ENCODE measurements at places on chromosomes 7 and 10. TPM values are rescaled to one million over a fixed set of nuclear protein-coding genes. Genes with fewer than 3 reads are reported as not detected.

Gene CCDC172
- total RNA-seq = not detected

Gene IRF5
- 28.6 TPM for total RNA-seq

Gene DNAJC12
- 4.1 TPM for total RNA-seq

Gene RBAK
- 11.7 TPM for total RNA-seq

- peaks cover 5% of the 10 kb centered on the region for H3K4me1 ChIP-seq
- H3K36me3 ChIP-seq = no peaks in the 10 kb centered on the region
- DNase-seq = no peak
- peaks cover 24% of the 10 kb centered on the region for H3K27me3 ChIP-seq
- no peak overlapping the region for H3K27ac ChIP-seq
- H3K4me3 ChIP-seq = no peak overlapping the region
Measured at GRCh38 chr7:140667476-140667875, 5.3 kb upstream of the ADCK2 start.

DNA sequence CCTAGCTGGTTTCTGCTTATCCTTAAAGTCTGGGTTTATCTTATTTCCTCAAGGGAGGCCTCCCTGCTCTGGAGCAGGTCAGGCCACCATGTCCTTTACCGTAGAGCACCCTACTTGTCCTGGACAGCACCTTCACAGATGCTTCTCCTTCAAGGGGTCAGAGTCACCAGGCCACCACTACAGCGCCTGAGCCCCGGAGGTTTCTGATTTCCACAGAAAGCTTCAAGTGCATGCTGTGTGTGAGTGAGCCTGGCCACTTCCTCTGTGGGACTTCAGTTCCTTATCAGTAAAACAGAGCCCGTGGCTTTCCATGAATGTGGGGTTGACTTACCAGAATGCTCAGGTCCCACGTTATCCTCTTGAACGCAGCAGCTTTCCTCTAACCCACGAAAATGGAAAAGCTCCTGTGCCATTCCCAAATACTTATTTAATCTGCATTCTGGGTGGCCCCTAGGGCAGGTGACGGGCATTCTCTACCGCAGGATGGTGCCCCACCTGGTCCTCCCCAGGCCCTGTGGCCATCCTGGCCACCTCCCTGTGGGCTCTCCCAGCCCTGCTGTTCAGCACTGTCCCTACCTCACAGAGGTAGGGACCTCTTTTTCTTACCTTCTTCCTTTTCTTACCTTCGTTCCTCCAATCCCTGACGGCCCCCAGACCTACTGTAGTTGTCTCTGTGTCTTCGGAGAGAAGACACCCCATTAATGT lies 1.4 kb upstream of the DOCK1 start:
- no peak for DNase-seq
- no peak overlapping the region for H3K4me3 ChIP-seq
- no peaks in the 10 kb centered on the region for H3K4me1 ChIP-seq
- no peaks in the 10 kb centered on the region for H3K36me3 ChIP-seq

DNA sequence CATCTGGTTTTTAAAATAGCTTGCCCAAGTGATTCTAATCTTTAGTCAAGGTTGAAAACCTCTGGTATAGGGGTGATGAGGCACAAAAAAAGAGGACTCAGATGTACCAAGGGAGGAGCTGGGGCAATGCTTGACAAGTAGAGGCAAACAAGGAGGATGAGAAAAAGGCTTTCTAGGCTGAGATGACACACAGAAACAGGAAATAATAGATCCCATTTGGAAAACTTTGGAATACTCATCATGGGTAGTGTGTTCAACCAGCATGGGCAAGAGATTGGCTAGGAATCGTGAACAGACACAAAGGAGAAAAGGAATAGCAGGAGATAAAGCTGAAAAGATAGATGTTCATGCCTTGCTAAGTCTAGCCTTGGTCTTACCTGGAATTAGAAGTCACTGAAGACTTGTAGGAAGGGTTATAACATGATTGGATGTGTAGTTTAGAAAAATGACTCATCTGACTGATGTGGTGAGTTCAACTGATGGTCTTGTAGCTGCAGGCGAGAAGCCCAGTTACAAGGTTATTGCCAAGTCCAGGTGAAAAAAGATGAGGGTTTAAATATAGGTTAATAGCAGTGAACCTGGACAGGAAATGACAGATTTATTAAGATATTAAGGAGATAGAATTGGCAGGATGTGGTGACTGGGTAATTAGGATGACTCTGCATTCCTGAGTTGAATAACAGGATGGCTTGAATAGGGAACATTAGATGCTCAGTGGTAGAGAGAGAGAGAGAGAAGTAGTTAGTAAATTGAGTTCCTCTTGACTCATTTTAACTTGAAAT lies 214.0 kb upstream of the LRGUK start:
- peaks cover 2% of the 10 kb centered on the region for H3K36me3 ChIP-seq
- no peak overlapping the region for H3K4me3 ChIP-seq
- peaks cover 3% of the 10 kb centered on the region for H3K4me1 ChIP-seq
- no peak for DNase-seq
- no peaks in the 10 kb centered on the region for H3K27me3 ChIP-seq

DNA sequence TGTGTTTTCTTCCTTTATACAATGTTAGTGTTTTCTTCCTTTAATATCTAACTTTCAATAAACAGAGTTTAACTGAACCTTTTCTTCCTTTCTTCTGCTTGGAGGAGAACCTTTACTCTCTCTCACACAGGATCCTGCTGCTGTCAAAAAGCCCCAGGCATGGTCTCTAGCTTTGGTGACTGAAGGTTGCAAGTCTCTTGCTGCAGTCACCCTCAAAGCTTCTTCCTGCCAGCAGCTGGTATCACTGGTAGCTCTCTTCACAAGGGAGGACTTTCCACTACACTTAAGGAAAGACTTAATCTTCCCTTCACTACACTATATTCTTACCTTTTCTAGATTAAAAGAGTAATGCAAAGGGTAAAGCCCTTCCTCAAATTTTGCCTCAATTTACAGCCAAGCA lies 153.4 kb downstream of the SGMS1 start:
- H3K27ac ChIP-seq = no peak overlapping the region
- H3K36me3 ChIP-seq = no peaks in the 10 kb centered on the region
- H3K4me3 ChIP-seq = no peak overlapping the region
- no peak for DNase-seq

DNA sequence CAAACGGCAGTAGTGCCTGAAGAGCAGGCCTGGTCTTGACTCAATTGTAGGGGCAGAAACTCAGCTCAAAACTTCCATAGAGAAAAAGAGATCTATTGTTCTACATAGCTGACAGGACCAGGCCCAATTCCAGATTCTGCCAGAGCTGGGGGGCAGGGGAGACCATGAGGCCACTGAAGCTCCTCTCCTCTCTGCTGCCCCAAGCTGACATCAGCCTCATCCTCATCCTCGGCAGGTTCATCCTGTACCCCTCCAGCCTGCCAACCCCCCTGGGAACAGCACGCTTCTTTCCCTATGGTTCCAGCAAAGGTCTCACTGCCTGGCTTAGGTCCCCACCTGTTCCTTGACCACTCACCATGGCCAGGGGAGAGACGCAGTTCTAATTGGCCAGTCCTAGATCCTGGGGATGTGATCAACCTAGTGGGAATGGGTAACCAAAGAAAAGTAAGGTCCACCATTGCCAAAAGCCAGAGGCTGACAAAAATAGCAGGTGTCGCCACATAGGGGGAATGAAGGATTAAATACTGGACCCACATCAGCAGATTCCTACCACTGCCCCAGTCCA lies 42.9 kb downstream of the CCDC3 start:
- H3K27ac ChIP-seq = no peak overlapping the region
- no peak for DNase-seq

- H3K4me3 ChIP-seq = no peak overlapping the region
- peaks cover 14% of the 10 kb centered on the region for H3K4me1 ChIP-seq
- DNase-seq = no peak
- peaks cover 5% of the 10 kb centered on the region for H3K36me3 ChIP-seq
Measured at GRCh38 chr7:99125505-99125865, 18.4 kb downstream of the SMURF1 start.

- DNase-seq = no peak
- H3K4me1 ChIP-seq = no peaks in the 10 kb centered on the region
- no peaks in the 10 kb centered on the region for H3K36me3 ChIP-seq
- no peak overlapping the region for H3K27ac ChIP-seq
- H3K4me3 ChIP-seq = no peak overlapping the region
Measured at GRCh38 chr7:31432176-31432575, 81.7 kb upstream of the ITPRID1 start.

DNA sequence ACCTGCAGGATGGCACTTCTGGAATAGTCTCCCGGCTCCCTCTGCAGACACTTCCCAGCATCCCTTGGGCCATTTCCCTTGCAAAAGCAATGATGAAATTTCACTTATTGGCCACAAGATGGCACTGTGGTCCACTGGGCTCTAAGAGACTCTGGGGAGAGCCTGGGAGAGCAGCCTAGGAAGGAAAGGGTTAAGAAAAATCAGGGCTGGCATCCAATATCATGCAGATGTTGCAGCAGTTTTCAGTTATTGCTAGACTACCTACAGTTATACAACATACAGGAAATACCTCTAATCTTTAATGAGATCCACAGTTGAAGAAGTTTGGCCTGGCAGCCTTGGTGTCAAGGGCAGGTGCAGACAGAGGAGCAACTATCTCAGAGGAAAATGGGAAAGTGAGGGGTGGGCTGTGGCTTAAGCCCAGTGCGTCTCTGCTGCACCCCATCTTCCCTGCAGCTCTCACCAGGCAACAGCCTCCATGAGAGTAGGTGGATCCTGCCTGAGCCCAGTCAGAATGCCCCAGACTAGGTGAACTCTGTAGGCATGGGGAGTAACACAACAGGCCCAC lies 100.2 kb upstream of the PRSS58 start:
- H3K27me3 ChIP-seq = peaks cover 13% of the 10 kb centered on the region
- peak; percentile 31 for DNase-seq
- no peak overlapping the region for H3K27ac ChIP-seq
- H3K4me3 ChIP-seq = no peak overlapping the region
- H3K4me1 ChIP-seq = peaks cover 21% of the 10 kb centered on the region

- DNase-seq = no peak
- H3K4me1 ChIP-seq = no peaks in the 10 kb centered on the region
- H3K27ac ChIP-seq = no peak overlapping the region
- no peaks in the 10 kb centered on the region for H3K36me3 ChIP-seq
- H3K27me3 ChIP-seq = peaks cover 4% of the 10 kb centered on the region
Measured at GRCh38 chr7:152571068-152571467, 104.9 kb downstream of the XRCC2 start.

- H3K36me3 ChIP-seq = no peaks in the 10 kb centered on the region
- H3K4me1 ChIP-seq = no peaks in the 10 kb centered on the region
Measured at GRCh38 chr7:35565927-35566326, 129.0 kb downstream of the HERPUD2 start.

DNA sequence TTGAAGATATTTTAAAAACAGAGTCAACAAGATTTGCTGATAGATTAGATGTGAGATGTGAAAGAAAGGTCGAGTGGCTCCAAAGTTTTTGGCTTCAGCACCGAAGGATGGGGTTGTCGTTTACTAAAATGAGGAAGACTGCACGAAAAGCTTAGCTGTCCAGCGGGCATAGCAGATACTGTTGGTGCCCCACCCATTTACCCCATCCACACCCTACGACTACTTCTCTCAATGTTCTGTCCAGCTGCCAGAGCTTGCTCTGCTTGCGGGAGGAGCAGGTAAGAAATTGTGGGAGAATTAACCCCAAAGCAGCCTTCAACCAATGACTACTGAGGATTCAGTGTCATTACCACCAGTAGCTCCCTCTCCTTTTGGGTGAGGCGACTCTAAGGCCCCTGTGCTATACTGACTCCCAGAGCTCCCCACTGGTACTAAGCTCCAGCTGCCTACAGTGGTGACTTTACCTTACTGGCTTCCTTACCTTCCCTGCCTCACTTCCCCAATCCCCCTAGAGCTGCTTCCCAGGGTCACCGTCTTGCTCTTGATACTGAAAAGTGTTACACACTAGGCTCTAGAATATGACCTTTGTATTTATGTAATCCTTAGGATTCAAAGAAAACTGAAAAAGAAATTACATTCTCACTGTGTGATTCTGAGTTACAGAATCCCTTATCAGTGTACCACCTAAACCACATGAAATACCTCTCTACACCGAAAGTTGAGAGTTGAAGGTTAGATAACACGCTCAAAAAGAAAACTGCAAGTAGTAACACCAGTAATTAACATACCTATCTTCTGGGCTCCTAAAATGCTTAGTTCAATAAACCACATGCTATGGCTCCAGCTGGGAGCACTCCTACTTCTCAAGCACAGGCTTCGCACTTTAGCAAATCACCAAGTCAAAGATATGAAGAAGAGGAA lies 22.3 kb downstream of the CACUL1 start:
- peaks cover 7% of the 10 kb centered on the region for H3K36me3 ChIP-seq
- peak overlapping the region; percentile 28 for H3K27ac ChIP-seq
- DNase-seq = no peak
- no peaks in the 10 kb centered on the region for H3K27me3 ChIP-seq
- H3K4me3 ChIP-seq = no peak overlapping the region
- H3K4me1 ChIP-seq = peaks cover 56% of the 10 kb centered on the region

- H3K4me1 ChIP-seq = no peaks in the 10 kb centered on the region
- peaks cover under 1% of the 10 kb centered on the region for H3K36me3 ChIP-seq
- no peak overlapping the region for H3K27ac ChIP-seq
- no peaks in the 10 kb centered on the region for H3K27me3 ChIP-seq
Measured at GRCh38 chr7:17915796-17916195, 24.5 kb downstream of the SNX13 start.

DNA sequence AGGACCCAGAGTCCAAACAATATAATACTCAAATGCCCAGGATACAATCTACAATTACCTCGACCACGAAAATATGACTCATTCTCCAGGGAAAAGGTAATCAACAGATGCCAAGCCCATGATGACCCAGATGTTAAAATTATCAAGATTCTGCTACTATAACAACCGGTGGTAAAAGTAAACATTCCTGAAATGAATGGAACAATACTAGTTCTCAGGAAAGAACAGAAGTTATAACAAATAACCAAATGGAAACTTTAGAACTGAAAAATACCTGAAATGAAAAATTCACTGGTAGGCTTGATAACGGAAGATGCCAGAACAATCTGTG lies 34.1 kb upstream of the GUSB start:
- DNase-seq = no peak
- no peak overlapping the region for H3K4me3 ChIP-seq
- no peaks in the 10 kb centered on the region for H3K4me1 ChIP-seq
- no peaks in the 10 kb centered on the region for H3K36me3 ChIP-seq
- H3K27me3 ChIP-seq = peaks cover 5% of the 10 kb centered on the region

GRCh38 chr10:126851414-126852108 lies 53.7 kb upstream of the DOCK1 start:
- no peaks in the 10 kb centered on the region for H3K4me1 ChIP-seq
- H3K36me3 ChIP-seq = no peaks in the 10 kb centered on the region
- DNase-seq = no peak
- H3K4me3 ChIP-seq = no peak overlapping the region
- no peaks in the 10 kb centered on the region for H3K27me3 ChIP-seq
